Stimulated activated CD4-positive, alpha-beta T cell treated with anti-CD3 and anti-CD28 coated beads, Interleukin-15, amount 100 ng/mL, for 48 hours (primary cell): ENCODE measurements at places on chromosomes 13 and 19.

GRCh38 chr13:32229443-32229842, 85.7 kb downstream of the ZAR1L start:
- DNase-seq: no peak

- DNase-seq: no peak
Observed at GRCh38 chr19:18416778-18417249, 2.4 kb upstream of the SSBP4 start.

GRCh38 chr19:50309396-50310125, 19.6 kb downstream of the KCNC3 start:
- DNase-seq: no peak

- no peak for DNase-seq
Observed at GRCh38 chr19:45473682-45474605, 6.1 kb downstream of the FOSB start.

DNA sequence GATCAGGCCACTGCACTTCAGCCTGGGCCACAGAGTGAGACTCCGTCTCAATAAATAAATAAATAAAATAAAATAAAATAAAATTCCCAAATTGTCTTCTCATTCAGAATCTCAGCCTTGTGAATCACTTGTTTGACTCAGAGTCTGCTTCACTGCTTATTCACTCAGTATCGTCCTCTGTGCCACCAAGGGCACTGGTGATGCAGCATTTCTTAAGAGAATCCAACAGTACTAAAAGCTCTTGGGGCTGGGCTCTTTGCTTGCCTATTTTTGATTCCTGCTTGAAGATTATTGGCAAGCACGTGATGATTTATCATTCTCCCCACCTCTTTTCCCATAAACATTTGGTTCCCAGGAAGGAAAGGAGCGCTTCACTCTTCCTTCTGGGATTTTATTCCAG, 54.8 kb upstream of the HMGB1 start:
- no peak for DNase-seq

- no peak for DNase-seq
Observed at GRCh38 chr19:10643968-10644259, 10.2 kb upstream of the ILF3 start.

- no peak for DNase-seq
Observed at GRCh38 chr13:100484702-100485101, 103.9 kb downstream of the GGACT start.

GRCh38 chr19:3642987-3643673, 16.5 kb upstream of the CACTIN start:
- DNase-seq: peak; percentile 22

DNA sequence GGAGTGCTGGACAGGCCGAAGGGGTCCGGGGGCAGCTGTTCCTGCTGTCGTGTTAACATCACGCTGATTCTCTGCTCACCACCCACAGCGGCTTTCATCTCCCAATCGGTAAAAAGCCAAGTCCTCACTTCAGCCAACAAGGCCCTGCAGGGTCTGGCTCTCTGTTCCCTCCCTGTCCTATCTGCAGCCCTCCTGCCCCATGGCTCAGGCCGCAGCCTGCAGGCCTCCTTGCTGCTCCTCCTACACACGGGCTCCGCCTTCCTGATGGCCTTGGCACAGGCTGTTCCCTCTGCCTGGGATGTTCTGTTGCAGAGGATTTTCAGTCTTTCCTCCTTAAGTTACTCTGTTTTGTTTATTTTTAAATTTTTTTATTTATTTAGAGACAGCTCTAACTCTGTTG, 22.2 kb downstream of the FUZ start:
- no peak for DNase-seq

GRCh38 chr19:17784201-17785008, 10.5 kb upstream of the B3GNT3 start:
- peak; percentile 69 for DNase-seq

DNA sequence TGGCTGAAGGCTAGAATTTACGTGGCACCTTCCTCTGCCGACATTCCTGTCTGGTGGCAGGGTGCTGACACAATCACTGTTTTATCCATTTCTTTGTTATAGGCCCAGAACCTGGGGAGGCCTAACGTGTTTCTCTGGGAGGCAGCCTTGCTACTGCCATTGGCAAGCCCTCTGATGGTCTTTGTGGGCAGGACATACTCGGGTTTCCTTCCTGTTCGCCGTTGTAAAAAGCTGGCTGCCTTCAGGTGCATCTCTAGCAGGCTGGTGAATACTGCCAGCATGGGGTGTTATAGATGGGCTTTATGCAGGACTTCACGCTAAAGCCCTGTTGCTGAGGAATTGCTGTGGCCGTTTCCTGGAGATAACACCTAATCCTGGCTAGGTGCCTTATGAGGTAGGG, 28.1 kb downstream of the B3GLCT start:
- no peak for DNase-seq

- no peak for DNase-seq
Observed at GRCh38 chr19:29268721-29269393, 55.9 kb upstream of the UQCRFS1 start.

GRCh38 chr13:44013758-44014291, 134.1 kb downstream of the LACC1 start:
- DNase-seq: no peak

GRCh38 chr19:42010245-42011126, 16.5 kb upstream of the ATP1A3 start:
- DNase-seq: no peak

DNA sequence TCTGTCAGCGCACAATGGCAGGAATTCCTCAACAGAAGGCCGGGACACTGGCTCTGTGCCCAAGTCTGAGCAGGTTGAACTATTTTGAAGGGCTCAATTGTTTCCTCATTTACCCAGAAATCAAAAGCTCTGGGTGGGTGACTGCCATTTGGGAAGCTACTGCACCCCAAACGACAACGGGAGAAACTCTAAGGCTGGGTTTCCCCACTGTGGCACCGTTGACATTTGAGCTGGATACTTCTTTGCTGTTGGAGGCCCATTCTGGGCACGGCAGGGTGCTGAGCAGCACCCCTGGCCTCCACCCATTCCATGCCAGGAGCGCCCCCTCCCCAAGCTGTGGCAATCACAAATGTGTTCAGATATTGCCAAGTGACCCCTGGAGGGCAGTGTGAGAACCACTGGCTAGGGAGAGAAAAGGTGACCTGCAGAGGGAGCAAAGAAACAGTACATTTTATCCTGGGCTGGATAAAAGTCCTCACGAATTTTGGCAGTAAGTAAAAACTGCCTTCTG, 62.5 kb downstream of the RFX2 start:
- DNase-seq: no peak

GRCh38 chr13:110374431-110375370, 67.6 kb downstream of the COL4A2 start:
- no peak for DNase-seq

- DNase-seq: no peak
Observed at GRCh38 chr13:101424381-101425155, 8.3 kb upstream of the NALCN start.

DNA sequence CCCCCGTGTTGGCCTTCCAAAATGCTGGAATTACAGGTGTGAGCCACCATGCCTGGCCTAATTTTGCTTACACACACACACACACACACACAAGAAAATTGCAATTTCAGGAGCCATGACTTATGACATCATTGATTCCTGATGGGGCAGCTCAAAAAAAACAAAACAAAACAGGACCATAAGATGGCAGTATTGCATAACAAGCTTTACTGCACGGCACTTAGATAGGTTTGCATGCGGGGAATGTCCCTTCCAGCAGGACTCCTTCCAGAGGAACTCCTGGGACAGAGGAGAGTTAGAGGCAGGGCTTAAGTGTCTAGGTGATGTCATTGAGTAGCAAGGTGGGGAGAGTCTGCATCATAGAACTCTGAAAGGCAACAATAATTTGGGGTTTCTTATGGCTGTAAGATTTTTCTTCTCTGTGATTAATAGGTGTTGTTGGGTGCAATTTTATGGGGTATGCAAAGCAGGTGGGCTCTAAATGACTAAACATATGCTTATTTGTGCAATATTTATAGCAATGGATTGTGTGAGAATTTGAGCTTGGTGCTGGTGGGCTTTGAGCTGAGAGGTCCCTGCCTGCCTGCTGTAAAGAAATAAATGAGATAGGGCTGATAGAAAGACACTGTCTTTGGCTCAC, 9.0 kb upstream of the ACSBG2 start:
- DNase-seq: no peak

DNA sequence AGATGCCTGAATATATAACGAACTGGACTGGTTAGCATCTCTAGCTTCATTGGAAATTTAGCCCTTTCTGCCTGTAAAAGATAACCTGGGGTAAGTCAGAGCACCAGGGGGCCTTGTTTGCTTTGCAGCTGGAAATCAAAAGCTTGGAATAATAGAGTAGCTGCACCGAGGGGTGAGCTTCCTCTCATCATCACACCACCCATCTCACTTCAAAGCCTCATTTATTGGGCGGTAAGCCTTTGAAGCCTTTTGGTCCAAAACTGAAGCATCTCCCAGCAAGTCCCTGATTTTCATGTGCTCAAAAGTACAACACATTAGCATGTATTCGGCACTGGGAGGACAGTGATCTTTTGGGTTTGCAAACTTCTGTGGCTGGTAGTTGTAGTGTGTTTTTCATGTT, 405.1 kb downstream of the FOXO1 start:
- DNase-seq: no peak

- DNase-seq: no peak
Observed at GRCh38 chr13:77836423-77836822, 82.2 kb downstream of the EDNRB start.

GRCh38 chr19:4524808-4525562, 6.7 kb upstream of the PLIN4 start:
- DNase-seq: peak; percentile 57
